ENCODE measurements at places on chromosomes 7 and 10. TPM values are rescaled to one million over a fixed set of nuclear protein-coding genes. Genes with fewer than 3 reads are reported as not detected.

- DNase-seq = no peak
Measured at GRCh38 chr10:82267014-82267413, 392.0 kb downstream of the NRG3 start.

DNA sequence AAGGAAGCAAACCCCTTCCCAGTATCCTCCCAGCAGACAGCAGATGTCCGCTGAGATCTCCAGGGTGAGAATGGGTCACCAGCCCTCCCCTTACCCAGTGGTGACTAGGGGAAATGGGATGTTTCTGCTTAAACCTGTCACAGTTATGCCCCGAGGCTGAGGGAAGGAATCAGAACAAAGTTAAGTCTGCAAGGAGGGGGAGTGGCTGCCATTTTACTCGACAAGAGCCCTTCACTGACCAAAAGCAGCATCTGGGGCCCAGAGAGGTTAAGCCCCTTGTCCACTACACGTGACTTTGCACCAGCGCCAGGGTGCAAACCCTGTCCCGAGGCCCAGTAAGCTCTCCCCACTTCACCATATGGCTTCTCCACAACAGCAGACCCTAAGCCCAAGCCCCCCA, 4.6 kb upstream of the NANOS1 start:
- no peak for DNase-seq

DNA sequence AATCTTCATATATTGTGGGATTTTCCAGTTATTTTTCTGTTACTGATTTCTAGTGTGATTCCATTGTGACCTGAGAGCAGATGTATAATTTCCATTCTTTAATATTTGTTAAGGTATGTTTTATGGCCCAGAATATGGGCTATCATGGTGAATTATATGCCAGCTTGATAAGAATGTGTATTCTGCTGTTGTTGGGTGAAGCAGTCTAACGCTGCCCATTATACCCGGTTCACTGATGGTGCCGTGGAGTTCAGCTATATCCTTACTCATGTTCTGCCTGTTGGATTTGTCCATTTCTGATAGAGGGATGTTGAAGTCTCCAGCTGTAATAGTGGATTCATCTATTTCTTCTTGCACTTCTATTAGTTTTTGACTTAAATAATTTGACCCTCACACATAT, 41.7 kb downstream of the DYNC2I1 start:
- no peak for DNase-seq

The RNF133 gene
- not detected for polyA plus RNA-seq

The CYP3A7 gene
- 0.42 TPM for polyA plus RNA-seq

The SNX10 gene
- polyA plus RNA-seq = 26.1 TPM
